ENCODE measurements at places on chromosomes 5 and 9. TPM values are rescaled to one million over a fixed set of nuclear protein-coding genes. Genes with fewer than 3 reads are reported as not detected.

DNA sequence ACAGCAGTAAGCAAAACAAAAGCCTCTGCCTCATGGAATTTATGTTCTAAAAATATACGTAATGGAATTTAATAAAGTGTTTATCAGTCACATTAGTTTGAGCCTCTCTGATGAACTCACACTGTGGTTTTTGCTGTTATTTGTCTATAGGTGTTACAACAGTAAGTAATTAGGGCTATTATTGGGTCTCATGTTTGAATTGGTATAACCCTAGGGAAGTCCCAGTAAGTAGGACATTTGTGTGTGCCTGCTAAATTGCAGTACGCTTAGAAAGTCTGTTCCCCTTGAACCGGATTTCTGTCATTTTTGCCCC, 197.6 kb downstream of the NR3C1 start:
- no peak for DNase-seq

DNA sequence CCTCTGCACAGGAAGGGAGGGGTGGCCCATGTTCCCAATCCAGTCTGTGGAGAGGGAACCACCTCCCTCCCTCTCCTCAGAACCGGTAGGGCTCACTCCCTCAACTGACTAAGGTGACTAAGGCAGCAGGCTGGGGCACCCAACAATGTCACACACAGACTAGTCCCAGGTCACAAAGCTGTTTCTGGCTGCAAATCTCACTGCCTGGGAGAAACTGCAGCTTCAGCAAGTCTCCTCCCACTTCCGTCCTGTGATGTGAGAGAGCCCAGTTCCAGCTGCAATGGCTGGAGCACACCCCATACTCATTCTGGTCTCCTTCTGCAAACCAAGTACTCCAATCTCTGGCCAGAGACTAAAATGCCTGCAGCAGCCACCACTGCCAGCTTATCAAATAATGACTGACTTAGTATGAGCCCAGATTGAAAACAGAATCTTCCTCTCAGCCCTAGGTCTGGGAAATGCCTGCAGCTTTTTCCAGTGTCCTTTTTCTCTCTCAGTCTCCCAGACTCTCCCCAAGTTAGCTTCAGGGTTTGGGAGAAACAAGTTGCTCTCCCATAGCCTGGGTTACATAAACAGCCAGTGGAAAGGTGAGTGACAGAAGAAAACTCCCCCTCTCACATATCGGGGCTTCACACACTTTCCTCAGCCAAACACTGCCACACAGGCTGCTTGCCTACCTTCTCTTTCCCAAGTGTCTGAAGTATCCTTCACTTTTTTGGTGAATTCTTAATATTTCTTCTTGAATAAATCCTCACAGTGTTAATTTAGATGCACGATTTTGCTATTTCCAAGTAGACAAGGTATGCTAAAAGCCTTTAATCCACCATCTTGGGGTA, 247.4 kb upstream of the RASA1 start:
- peak; percentile 24 for DNase-seq

Gene HAVCR2
- total RNA-seq, result 11.4 TPM

Gene TTC16
- 0.09 TPM for total RNA-seq

Gene FRMD3
- total RNA-seq, result 63.6 TPM

Gene SLC9A3
- total RNA-seq, result 0.77 TPM

All from left cardiac atrium (tissue), 4 donors.